Ascending aorta (tissue), 2 donors: ENCODE measurements at places on chromosomes 3 and 15.

- H3K36me3 ChIP-seq: peaks cover 67% of the 10 kb centered on the region
- H3K4me3 ChIP-seq: no peak overlapping the region
- H3K27me3 ChIP-seq: no peaks in the 10 kb centered on the region
- H3K4me1 ChIP-seq: peaks cover 6% of the 10 kb centered on the region
- H3K27ac ChIP-seq: no peak overlapping the region
These were observed 5.4 kb downstream of the TUBGCP5 start for GRCh38 chr15:23033979-23034378.

DNA sequence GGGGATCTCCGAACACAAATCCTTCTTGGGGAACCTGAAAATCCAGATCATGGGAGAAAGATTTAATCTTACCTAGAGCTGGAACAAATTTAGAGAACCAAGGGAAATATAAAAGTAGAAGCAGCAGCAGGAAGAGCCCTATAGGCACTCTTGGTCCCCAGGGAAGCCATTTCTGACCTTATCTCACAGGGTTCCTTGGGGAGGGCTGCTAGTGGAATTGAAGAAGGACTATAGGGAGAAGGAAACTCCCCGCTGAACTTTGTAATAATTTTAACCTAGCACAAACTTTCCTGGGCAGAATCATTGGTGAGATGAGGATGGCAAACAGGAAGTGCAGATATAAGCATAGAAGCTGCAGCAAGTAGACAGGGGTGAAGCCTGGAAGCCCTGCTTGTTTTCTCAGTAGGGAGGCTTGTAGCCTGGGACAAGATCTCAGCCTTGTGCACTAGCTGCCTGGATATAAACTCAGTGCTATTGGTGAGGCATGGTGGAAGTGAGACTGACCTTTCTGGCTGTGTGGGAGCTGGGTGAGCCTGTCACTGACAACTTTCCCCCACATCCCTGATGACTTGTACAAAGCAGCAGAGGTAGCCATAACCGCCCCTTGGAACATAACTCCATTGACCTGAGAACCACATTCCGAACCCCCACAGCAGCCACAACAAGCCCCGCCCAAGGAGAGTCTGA is 343.0 kb upstream of the TGFBR2 start:
- peaks cover 6% of the 10 kb centered on the region for H3K4me1 ChIP-seq
- DNase-seq: no peak
- no peaks in the 10 kb centered on the region for H3K27me3 ChIP-seq
- H3K36me3 ChIP-seq: no peaks in the 10 kb centered on the region

- H3K4me3 ChIP-seq: no peak overlapping the region
- no peaks in the 10 kb centered on the region for H3K36me3 ChIP-seq
- DNase-seq: no peak
- peak overlapping the region; percentile 71 for H3K27ac ChIP-seq
- no peaks in the 10 kb centered on the region for H3K4me1 ChIP-seq
- no peaks in the 10 kb centered on the region for H3K27me3 ChIP-seq
These were observed 25.7 kb downstream of the CGGBP1 start for GRCh38 chr3:88033079-88033478.

DNA sequence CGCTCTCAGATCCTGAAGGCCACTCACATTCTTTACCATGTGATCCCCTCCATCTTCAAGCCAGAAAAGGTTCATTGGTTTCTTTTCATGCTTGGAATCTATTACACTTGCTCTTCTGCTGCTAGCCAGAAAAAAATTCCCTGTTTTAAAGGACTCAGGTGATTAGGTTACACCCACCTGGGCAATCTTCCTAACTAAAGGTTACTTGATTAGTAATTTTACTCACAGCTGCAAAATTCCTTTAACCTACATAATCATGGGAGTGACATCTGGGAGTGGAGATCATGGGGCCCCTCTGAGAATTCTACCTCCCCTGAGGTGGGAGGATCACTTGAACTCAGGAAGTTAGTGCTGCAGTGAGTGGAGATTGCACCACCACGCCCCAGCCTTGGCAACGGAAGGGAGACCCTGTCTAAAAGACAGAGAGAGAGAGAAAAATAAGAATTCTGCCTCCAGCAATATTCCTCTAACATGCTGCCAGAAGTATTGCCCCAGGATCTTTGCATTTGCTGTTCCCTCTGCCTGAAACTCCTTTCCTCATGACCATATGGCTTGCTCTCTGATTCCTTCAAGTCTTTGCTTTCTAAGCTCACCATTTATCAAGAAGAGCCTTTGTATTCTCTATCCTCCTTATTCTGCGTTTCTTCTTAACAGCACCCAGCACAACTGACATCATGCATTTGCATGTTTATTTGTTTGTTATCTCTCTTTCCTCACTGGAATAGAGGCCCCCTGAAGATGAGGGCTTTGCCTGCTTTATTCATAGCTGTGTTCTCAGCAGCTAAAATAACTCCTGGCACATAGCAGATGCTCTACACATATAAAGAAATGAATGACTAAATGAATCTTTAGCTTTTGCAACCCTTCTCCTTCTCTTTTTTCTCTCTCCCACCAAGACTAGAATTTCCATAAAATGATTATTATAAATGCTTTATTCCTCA is 68.2 kb downstream of the EDEM1 start:
- H3K4me3 ChIP-seq: no peak overlapping the region
- no peak for DNase-seq
- no peak overlapping the region for H3K27ac ChIP-seq
- no peaks in the 10 kb centered on the region for H3K4me1 ChIP-seq

GRCh38 chr3:53123953-53124352 is 6.3 kb downstream of the RFT1 start:
- no peaks in the 10 kb centered on the region for H3K27me3 ChIP-seq
- H3K27ac ChIP-seq: no peak overlapping the region
- peaks cover 57% of the 10 kb centered on the region for H3K36me3 ChIP-seq
- H3K4me1 ChIP-seq: no peaks in the 10 kb centered on the region
- no peak overlapping the region for H3K4me3 ChIP-seq
- no peak for DNase-seq
